T-helper 17 cell (primary cell): ENCODE measurements at places on chromosomes 5 and 9.

DNA sequence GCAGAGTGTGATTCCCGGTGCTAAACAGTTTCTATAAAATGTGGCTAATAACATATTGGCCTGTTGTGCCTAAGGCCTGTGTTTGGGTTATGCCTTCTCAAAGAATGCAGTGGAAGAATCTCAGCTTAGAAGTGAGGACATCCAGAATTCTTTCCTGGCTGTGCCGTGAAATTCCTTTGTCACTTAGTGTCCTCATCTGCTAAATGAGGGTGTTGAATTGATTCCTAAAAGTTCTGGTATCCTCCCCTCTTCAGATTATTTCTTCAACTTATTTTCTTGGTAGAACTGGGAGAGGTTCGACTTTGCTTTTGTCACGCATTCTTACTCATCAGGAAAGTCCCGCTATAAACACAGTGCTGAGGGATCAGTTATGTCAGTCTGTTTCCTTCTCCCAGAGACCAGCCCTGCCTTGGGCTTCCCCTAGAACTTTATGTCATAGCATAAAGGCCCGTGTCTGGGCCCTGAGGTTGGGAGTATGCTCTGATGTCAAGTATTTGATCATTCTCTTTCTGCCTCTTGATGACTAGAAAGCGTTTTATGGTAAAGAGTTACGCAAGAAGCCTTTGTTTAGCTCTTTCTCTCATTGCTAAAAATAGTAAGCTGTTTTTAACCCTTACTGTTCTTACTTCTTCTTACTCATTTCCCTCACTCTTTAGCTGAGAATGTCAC is 29.5 kb downstream of the MTAP start:
- H3K27ac ChIP-seq, result peak overlapping the region; percentile 80
- H3K36me3 ChIP-seq, result peaks cover 24% of the 10 kb centered on the region
- H3K4me1 ChIP-seq, result peaks cover 31% of the 10 kb centered on the region
- DNase-seq, result no peak
- no peaks in the 10 kb centered on the region for H3K27me3 ChIP-seq

- peaks cover 13% of the 10 kb centered on the region for H3K27me3 ChIP-seq
- no peak overlapping the region for H3K27ac ChIP-seq
- no peak overlapping the region for H3K4me3 ChIP-seq
These were observed 14.9 kb upstream of the TCOF1 start for GRCh38 chr5:150342583-150342982.

DNA sequence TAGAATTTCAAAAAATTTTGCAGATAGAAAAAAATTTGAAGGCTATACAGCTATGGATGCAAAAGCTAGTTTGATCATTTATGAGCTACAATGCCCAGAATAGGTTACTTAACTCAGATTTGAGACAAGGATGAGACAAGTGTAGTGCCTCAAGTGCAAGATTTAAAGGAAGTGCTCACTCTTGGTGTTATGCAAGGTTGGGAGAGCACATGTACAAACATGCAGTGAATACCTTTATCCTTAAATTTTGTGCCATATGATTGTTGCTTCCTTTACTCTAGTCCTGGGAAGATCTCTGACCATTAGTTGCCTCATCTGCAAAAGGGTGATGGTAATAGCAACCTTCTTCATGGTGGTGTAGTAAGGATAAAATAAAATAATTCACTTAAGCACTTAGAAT is 31.7 kb upstream of the PPP2R2B start:
- H3K4me1 ChIP-seq, result peaks cover 8% of the 10 kb centered on the region
- H3K4me3 ChIP-seq, result no peak overlapping the region
- H3K27me3 ChIP-seq, result no peaks in the 10 kb centered on the region
- no peak overlapping the region for H3K27ac ChIP-seq
- no peaks in the 10 kb centered on the region for H3K36me3 ChIP-seq
- no peak for DNase-seq

DNA sequence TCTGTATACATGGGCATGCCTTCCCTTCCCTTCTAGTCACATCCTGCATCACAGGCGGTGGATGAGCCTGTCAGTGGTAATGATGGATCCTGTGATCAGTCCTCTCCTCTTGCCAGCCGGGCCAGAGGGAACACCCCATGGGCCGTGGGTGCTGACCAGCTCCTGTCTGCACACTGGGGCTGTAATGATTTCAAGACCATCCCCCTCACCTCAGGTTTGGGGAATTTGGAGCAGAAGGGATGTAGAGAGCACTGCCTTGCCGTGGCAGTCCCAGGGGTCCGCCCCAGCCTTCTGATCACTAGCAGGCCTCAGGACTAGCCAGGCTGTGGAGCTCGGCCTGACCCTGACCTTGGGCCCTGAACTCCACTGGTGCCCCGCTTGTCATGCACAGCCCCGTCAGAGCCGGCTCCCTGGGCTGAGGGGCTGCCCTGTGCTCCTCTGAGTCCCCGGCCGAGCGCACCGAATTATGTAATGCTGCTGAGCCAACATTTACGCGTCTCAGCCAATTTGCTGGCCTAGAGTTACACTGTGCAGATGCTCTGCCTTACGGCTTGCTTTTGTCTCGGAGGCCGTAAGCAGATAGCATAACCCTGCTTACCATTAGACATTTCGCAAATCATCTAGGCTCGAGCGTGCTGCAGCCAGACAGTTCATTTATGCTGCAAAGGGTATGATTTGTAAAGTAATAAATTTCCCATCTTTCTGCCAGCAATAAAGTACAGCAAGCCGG is 155.3 kb downstream of the MACROH2A1 start:
- peaks cover 5% of the 10 kb centered on the region for H3K4me1 ChIP-seq
- no peak overlapping the region for H3K4me3 ChIP-seq
- H3K27ac ChIP-seq, result no peak overlapping the region

DNA sequence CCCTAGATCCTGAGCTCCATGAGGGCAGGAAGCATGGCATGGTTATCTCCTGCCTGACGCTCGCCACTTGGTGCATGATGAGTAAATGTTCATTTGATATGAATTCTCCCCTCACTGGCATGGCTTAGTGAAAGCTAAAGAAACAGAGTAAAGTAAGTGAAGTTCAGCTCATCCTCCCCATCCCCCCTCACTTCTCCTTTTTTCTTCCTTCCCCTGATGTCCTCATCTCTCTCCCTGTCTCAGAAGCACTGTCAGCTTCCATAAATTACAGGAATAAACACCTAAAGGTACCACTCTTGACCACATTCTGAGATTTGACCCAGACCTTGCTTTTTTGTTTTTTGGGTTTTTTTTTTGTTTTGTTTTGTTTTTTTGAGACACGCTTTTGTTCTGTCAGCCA is 73.3 kb downstream of the SNX18 start:
- no peak overlapping the region for H3K27ac ChIP-seq
- H3K36me3 ChIP-seq, result no peaks in the 10 kb centered on the region
- no peaks in the 10 kb centered on the region for H3K27me3 ChIP-seq
- H3K4me3 ChIP-seq, result no peak overlapping the region
- no peaks in the 10 kb centered on the region for H3K4me1 ChIP-seq
- DNase-seq, result no peak

- no peaks in the 10 kb centered on the region for H3K4me1 ChIP-seq
- peaks cover 8% of the 10 kb centered on the region for H3K27me3 ChIP-seq
- DNase-seq, result no peak
- H3K4me3 ChIP-seq, result no peak overlapping the region
These were observed 136.4 kb downstream of the GRIA1 start for GRCh38 chr5:153626836-153627235.

- no peak for DNase-seq
- H3K4me1 ChIP-seq, result peaks cover 2% of the 10 kb centered on the region
- no peaks in the 10 kb centered on the region for H3K36me3 ChIP-seq
- no peak overlapping the region for H3K27ac ChIP-seq
These were observed 238.4 kb upstream of the CD180 start for GRCh38 chr5:67435032-67435431.

DNA sequence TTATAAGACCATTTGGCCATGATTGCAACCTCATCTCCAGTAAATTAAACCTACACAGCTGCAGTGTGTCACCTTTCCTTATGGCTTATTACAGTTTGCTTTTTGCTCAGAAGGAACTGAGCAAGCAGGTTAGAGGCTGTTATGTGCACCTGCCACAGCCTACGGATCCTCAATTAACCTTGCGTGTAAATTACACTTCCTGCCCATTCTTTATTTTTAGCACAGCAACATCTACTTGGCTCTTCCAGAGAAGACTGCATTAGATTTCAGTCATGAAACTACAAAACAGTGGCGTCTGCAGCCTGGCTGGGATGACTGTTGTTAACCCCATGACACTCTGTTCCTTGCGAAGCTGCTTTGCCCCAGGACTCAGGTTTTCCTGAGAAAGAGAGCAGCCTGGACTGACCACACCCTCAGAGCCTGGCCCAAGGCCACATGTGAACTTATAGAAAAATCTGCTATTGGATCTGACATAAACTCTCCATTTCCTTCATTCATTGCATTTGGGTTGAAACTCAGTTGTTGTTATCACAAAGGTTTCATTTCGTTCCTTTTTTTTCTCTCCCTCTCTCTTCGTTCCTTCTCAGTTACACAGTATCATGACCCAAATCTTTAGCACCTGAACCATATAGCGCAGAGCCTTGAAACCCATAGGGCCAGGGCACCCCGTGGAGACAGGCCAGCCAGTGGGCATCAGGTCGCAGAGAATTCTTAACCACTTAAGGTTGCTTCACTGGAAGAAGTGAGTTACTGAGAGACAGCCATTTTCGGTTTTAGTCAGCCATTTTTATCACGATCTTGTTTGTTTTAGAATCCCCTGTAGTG is 138.6 kb downstream of the PALM2AKAP2 start:
- peak overlapping the region; percentile 77 for H3K4me3 ChIP-seq
- no peak for DNase-seq
- peak overlapping the region; percentile 87 for H3K27ac ChIP-seq
- peaks cover 14% of the 10 kb centered on the region for H3K27me3 ChIP-seq
- H3K4me1 ChIP-seq, result peaks cover 20% of the 10 kb centered on the region
- H3K36me3 ChIP-seq, result peaks cover 6% of the 10 kb centered on the region

DNA sequence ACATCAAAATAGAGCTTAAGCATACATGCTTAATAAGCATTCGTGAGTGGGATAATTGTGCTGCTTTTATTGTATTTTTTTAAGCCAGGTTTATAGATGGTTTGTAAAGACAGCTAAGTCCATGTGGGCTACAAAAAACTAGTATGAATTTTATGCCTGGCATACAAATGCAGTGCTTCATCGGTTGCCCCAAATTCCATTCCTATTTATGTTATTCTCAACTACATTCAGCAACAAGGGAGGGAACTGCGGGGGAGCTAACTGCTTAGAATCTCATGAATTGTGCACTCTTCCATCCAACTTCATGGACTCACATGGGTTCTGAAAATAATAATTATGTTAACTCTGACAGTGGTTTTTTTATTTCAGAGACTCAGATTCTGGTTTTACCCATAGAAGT is 199.2 kb downstream of the FAM170A start:
- no peak overlapping the region for H3K27ac ChIP-seq
- no peaks in the 10 kb centered on the region for H3K36me3 ChIP-seq
- H3K4me1 ChIP-seq, result no peaks in the 10 kb centered on the region
- no peaks in the 10 kb centered on the region for H3K27me3 ChIP-seq

DNA sequence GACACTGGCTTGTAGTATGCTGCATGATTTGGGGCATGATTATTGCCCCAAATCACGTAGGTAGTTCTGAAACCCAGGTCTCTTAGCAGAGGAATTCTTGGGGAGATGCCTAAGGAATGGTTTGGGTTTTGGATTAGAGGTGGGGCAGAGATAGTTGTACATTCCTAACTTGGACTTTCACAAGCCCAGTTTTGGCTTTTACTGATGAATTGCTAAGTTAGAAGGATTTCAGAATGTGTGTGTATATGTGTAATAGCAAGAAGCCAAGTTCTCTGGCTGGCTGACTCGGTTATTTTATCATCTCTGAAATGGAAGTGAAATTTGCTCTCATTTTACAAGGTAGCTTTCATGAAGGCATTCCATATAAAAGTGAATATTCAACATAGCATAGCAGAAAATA is 23.8 kb upstream of the ZNF131 start:
- no peak overlapping the region for H3K4me3 ChIP-seq
- peaks cover 6% of the 10 kb centered on the region for H3K36me3 ChIP-seq
- peak overlapping the region; percentile 66 for H3K27ac ChIP-seq
- H3K27me3 ChIP-seq, result no peaks in the 10 kb centered on the region
- H3K4me1 ChIP-seq, result peaks cover 14% of the 10 kb centered on the region

GRCh38 chr9:7762600-7762999 is 37.0 kb downstream of the DMAC1 start:
- no peak overlapping the region for H3K4me3 ChIP-seq
- H3K36me3 ChIP-seq, result no peaks in the 10 kb centered on the region
- no peak for DNase-seq
- H3K27ac ChIP-seq, result no peak overlapping the region

DNA sequence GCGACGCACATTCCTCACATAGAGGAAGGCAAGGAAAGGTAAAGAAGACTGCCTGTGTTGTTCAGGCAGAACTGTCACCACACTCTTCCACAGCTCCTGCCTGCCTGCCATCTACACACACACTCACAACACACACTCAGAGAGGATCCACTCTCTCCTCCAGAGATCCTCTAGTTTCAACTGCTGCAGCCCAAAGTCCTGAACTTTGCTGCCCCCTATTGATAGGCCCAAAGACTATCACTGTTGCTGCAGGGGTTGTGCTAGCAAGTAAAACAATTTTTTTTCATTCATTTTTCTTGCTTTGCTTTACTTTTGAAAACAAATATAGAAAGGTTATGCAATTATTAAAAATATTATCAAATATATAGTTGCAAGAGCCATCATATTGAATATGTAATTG is 5.9 kb upstream of the CFAP90 start:
- peak overlapping the region; percentile 16 for H3K27ac ChIP-seq
- no peak overlapping the region for H3K4me3 ChIP-seq
- no peak for DNase-seq
- H3K36me3 ChIP-seq, result peaks cover 5% of the 10 kb centered on the region

GRCh38 chr5:75524071-75524470 is 12.4 kb downstream of the POLK start:
- DNase-seq, result no peak
- peak overlapping the region; percentile 74 for H3K27ac ChIP-seq
- H3K27me3 ChIP-seq, result no peaks in the 10 kb centered on the region
- H3K4me3 ChIP-seq, result no peak overlapping the region

- peaks cover 6% of the 10 kb centered on the region for H3K27me3 ChIP-seq
- H3K4me1 ChIP-seq, result peaks cover 10% of the 10 kb centered on the region
- H3K36me3 ChIP-seq, result no peaks in the 10 kb centered on the region
- no peak for DNase-seq
- no peak overlapping the region for H3K4me3 ChIP-seq
These were observed 12.1 kb downstream of the REEP2 start for GRCh38 chr5:138450971-138451370.

DNA sequence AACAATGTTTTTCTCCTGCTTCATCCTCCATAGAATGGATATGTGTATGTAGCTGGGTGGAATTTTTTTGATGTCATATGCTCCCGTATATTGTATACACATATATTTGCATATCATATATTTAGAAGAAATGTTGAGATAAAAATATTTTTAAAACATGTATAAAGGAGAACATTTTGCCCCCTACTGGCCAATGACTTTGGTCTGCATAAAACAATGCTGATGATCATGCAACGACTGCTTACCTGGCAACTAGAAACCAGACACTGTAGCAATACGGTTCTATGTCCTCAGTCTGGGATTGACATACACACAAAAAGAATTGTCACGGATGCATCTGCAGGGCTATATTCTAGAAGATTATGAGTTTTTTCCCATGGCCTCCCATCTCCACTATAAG is 503.6 kb downstream of the ELAVL2 start:
- H3K27ac ChIP-seq, result no peak overlapping the region
- no peaks in the 10 kb centered on the region for H3K27me3 ChIP-seq
- no peaks in the 10 kb centered on the region for H3K36me3 ChIP-seq
- no peaks in the 10 kb centered on the region for H3K4me1 ChIP-seq

- H3K27me3 ChIP-seq, result no peaks in the 10 kb centered on the region
- H3K36me3 ChIP-seq, result peaks cover 6% of the 10 kb centered on the region
- H3K4me1 ChIP-seq, result peaks cover 15% of the 10 kb centered on the region
- DNase-seq, result no peak
- H3K27ac ChIP-seq, result peak overlapping the region; percentile 45
These were observed 18.4 kb downstream of the F2RL2 start for GRCh38 chr5:76604838-76605237.

GRCh38 chr5:42640835-42641234 is 115.8 kb upstream of the CCDC152 start:
- peaks cover 46% of the 10 kb centered on the region for H3K27me3 ChIP-seq
- H3K27ac ChIP-seq, result no peak overlapping the region
- H3K36me3 ChIP-seq, result no peaks in the 10 kb centered on the region
- no peak for DNase-seq
- H3K4me1 ChIP-seq, result no peaks in the 10 kb centered on the region
